ENCODE measurements at places on chromosomes 2 and 18. TPM values are rescaled to one million over a fixed set of nuclear protein-coding genes. Genes with fewer than 3 reads are reported as not detected.

Gene RTP5
- total RNA-seq = not detected

Gene HJURP
- total RNA-seq = 1.2 TPM

Gene IGFBP2
- total RNA-seq = 195 TPM

Gene LYPD1
- 256 TPM for total RNA-seq

Gene DPP10
- not detected for total RNA-seq

Gene CHN1
- 1.7 TPM for total RNA-seq

Gene UGT1A4
- not detected for total RNA-seq

Gene ERFE
- 0.82 TPM for total RNA-seq

Gene HOXD1
- not detected for total RNA-seq

Gene INO80D
- total RNA-seq = 3.5 TPM

Gene GPBAR1
- total RNA-seq = not detected

Gene SOWAHC
- 6.0 TPM for total RNA-seq
